NCI-H2081 treated with DMSO at 0.1 percent for 48 hours (cell line): ENCODE measurements at places on chromosomes 7 and 10.

GRCh38 chr7:146346096-146346495 is 229.5 kb downstream of the CNTNAP2 start:
- DNase-seq: no peak

DNA sequence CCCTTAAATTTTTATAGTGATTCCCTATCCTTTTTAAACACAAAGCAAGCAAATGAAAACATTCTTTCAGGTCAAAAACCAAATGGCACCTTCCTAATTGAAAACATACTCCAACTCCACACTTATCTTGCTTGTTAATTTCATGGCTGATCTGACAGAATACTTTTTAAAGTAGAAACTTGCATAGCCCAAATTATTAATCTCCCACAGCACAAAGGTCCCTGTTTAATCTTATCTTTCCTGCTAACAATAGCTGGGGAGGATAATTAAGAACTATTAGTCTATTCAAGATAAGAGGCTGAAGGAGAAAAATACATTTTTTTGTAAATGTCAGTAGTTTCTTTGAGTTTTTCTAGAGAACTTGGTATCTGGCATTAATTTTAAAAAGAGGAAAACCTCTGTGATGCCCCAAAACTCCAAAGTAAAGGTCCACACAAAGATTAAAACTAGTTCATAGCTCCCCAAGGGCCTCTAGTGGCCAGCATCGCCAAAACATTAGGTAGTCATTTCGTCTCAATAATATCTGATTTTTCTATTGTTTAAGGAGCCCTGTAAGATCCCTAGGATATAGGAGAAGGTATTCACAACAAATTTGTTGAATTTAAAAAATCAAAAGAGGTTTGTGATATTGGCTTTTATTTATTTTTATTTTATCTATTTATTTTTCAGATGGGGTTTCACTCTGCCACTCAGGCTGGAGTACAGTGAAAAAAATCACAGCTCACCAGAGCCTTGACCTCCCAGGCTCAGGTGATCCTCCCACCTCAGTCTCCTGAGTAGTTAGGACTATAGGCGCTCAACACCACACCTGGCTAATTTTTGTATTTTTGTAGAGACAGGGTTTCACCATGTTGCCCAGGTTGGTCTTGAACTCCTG is 14.7 kb downstream of the CDNF start:
- DNase-seq: no peak

DNA sequence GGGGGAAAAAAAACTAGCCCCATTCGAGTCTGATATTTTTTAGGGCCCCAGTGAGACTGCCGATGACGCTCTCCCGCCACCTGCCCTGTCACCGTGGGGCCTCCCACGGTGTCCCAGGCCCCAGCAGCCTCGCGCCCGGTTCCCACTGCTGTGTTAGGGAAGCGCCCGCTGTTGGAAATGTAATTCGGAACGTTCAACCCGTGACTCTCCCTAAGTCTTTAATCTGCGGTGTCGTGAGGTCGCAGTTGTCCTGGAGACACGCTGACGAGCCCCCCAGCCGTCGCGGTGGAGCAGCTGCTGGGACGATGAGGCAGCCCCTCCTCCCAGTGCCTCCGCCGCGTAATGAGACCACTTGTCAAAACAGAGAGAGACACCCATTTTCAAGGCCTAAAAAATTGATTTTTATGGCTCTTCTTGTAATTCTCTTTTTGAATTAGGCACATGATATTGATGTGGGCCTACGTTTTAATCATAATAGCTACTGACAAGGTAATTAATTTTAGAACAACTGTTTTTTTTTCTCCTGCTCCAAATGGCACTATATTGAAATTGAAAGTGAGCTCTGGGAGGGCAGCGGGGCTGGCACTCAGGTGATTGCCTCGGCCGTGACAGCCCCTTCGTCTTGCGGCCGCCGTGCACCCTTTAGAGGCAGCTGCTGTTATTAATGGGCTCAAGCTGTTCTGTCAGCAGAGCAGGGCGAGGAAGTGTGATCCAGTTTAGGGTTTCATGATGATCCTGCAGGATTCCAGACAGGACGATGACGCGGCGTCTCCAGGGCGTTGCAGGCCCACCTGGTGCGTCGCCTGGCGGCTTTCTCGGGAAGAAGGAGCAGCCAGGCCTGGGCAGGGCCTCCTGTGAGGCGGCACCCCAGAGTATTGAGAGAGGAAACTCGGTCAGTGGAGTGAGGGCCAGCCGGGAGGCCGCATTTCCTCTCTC is 63.3 kb downstream of the NKX6-2 start:
- no peak for DNase-seq

DNA sequence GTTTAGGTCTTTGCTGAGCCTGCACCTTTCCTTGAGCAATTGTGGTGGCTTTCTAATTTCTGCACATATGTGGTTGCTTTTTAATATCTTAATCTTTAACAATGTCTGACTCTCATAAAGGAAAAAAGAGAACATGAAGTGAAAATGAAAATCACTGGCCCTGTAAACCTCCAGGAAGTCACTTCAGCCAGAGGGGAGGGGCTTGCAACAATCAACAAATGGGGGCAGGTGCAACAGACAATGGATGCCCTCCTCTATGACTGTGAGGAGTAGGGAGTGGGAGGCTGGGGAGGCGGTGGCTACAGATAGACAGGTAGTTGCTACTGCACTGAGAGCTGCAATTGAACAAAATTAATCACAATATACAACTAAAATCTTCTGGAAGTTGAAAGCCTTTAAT is 1377.4 kb downstream of the XPNPEP1 start:
- DNase-seq: no peak

DNA sequence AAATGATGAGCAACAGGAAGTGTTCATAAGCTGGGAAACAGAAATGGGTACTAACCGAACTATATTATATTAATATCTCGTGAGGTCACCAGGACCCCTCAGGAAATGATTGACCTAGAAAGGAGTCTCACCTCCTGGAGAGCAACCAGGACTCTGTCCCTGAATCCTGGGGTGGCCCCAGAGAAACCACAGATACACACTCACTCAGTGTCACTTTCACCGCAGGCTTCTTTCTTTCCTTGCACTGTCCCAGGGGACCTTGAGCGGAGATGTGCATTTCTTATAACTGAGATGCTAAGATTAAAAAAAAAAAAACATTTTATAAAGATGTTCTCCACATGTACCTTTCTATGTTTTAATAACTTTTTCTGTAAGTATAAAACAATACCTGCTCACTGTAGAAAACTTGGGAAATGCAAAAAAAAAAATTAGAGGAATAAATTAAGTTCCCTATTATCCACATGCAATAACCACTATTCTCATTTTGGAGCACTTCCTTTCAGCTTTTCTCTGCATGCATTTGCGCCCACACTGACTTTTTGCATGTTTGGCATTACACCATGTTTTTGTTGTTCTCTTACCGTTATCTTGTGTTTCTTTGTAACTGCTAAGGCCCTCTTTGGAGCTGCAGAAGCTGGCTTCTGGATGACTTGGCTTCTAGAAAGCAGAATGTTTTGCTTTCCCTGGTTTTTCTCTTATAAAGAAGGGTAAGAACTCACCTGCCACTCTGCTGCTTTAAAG is 15.0 kb downstream of the NOD1 start:
- no peak for DNase-seq

GRCh38 chr7:81694711-81695110 is 75.1 kb downstream of the HGF start:
- DNase-seq: no peak

DNA sequence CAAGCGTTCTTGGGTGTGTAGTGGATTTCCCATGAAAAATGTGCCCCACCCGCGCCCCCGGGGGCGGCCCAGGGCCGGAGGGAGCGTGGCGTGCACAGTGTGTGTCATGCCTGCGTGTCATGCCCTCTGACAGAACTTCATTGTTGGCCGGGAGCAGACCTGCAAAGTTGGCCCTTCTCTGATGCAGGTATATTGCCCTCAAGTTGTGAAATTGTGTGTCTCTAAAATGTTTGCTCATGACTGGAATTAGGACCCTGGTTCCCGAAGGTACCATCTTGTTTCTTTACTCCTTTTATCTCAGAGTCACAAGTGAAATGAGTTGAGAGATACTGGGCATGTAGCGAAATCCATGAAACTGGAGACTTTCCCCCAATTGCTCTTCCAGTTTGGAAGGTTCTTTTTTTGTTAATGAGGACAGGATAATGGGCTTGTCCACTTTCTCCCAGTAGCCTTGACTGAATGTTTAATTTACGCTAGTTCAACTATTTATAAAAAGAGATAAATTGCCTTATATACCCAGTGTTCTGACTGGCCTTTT is 26.2 kb downstream of the ADK start:
- DNase-seq: no peak

DNA sequence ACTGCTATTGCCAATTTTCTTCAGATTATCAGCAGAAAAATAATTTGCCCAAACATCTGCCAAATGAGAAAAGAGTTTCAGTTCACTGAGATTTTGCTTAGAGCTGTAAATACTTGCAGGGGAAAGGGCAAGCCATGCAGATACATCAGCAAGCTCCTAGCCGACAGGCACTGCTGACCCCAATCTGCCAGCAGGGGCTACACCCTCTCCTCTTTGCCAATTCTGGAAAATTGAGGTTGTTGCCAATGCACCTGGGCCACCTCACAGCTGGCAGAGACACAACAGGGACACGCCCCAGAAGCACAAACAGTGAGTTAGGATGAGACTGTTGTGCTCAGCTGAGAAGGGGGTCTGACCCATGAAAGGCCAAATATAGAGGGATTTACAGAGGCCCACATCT is 129.5 kb upstream of the MYO3A start:
- DNase-seq: no peak

DNA sequence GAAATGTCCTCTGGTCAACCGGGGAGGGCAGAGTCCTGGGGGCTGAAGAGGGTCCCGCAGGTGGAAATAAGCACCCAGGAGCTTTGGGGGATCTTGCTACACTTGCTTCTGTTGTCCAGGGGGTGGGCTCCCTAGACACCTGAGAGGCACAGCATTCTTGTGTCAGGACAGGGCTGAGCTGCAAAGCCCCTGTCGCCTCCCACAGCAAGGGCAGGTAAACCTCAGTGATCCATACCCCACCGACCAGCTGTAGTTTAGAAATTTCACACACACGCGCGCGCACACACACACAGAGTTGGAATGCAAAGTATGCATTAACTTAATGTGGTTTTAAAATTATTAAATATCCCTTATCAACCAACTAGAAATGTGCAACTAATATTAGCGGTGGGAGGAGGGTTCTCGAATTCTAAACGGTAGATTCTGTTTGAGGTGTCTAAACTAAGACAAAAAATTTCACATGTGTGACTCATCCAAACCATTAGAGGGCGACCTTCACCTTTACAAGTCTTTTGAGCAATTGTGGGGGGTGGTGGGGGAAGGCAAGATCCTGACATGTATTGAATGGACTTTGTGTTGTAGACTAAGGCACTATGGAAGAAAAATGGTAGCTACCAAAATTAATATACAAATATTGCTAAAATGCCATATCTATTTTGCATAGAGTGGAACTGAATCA is 34.3 kb upstream of the PTF1A start:
- DNase-seq: no peak

DNA sequence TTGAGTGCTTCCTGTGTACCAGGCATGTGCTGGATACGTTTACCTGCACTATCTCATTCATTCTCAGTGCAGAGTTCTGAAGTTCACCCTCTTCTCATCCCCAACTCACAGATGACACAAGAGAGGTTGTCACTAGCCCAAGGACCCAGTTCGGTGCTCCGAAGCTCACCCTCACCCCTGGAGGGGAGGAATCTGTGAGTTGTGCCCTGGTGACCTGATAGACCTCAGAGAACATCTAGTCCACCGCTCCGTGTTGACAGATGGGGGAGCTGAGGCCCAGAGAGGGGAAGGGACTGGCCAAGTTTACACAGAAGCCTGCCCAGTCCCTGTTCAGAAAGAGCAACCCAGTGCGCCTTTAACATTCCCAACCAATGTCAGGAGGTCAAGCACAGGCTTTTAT is 44.8 kb upstream of the EMX2 start:
- DNase-seq: no peak

DNA sequence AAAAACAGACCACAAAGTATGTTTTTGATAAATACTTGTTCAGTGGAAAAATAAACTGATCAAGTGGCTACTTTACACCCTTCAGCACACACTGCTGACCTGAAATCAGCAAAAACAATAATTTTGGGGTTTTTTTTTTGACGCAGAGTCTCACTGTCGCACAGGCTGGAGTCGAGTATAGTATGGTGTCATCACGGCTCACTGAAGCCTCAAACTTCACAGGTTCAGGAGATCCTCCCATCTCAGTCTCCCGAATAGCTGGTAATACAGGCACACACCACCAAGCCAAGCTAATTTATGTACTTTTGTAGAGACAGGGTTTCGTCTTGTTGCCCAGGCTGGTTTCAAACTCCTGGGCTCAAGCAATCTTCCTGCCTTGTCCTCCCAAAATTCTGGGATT is 30.6 kb downstream of the TARP start:
- DNase-seq: no peak

- DNase-seq: no peak
These were observed 66.1 kb downstream of the LRGUK start for GRCh38 chr7:134193240-134193639.

DNA sequence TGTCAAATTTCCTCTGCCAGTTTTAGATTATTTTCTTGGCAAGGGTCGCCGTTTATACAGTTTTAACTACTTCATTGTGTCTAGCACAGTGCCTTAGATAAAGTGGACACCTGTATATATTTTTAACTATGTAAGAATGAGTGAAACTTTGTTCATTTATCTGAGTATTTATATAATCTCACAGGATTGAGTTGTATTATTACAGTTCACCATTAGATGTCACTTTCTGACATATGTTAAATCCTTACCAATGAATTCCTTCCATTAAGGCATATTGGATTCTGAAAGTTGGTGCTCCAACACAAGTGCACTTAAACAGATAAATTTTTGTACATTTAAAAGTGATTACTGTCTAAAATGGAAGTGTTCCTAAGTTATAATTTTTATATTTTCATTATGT is 43.0 kb downstream of the ZMYND11 start:
- no peak for DNase-seq

GRCh38 chr10:3838460-3839437 is 53.7 kb upstream of the KLF6 start:
- no peak for DNase-seq

DNA sequence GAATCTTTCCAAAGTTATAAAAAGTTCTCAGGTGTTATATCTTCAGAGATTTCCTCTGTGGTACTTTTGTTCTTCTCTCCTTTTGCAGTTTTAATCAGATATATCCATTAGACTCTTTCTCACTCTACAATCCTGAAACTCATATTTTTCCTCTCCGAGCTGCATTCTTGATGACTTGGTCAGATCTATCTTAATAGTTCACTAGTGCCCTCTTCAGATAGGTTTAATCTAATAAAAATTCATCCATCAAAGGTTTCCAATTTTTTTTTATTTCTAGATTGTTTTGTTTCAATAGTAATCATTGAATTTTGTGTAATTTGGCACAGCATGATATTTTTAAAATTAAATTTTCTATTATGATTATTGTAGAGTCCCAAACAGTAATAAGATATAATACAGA is 21.8 kb upstream of the DGKB start:
- DNase-seq: no peak

GRCh38 chr10:30963992-30964930 is 67.4 kb downstream of the ZNF438 start:
- DNase-seq: no peak

- DNase-seq: no peak
These were observed 295.4 kb downstream of the GRID1 start for GRCh38 chr10:86071145-86071544.

DNA sequence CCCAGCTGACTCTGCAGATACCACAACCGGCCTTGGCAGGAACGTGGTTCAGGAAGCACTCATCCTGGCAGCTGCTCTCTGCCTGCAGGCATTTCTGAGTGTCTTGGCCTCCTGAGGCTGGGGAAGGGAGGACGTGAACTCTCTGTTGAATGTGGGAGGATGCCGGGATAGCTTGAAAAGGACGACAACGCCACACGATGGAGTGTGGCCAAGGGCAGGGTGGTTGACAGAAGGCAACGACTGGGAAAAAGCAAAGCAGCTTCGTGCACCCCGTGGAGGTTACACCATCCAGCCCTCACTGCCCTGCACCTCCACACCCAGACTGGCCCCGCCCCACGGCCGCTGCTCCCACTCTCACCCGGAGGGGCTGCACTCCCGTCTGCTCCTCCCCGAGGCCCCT is 466.1 kb upstream of the FOXK1 start:
- DNase-seq: no peak
